Stimulated activated CD8-positive, alpha-beta memory T cell treated with anti-CD3 and anti-CD28 coated beads, Interleukin-15, amount 100 ng/mL, for 48 hours (primary cell): ENCODE measurements at places on chromosomes 7 and 10.

GRCh38 chr7:95758187-95758586 is 14.2 kb upstream of the DYNC1I1 start:
- no peak for DNase-seq

- no peak for DNase-seq
Observed at GRCh38 chr7:36563706-36564327, 160.5 kb downstream of the AOAH start.

DNA sequence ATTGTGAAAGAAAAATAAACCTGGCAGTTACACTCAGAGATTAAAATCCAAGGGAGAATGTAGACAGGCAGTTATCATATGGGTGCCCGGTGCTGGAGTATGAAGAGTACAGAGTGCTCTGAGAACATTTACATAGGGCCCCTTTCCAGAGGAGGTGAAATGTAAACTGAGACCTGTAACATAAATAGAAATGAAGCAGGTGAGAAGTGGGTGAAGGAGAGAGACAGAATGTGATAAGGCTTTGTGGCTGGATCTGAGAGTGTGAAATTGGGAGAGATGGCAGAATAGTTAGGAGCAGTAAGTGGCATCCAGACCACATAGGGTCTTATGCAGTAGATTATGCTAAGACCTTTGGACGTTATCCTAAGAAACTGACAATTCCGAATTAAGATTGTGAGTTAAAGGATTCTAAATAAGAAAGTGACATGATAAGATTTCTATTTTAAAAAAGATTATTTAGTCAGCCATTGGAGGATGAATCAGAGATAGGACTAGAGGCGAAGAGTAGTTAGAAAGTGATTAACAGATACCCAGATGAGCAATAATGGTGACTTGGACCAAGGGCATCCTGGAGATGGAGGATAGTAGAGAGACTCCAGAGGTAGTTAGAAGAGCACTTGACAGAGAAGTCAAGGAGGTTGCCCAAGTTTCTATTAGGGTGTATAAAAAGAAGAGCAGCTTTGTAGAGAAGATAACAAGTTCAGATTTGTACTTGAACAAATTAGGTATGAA is 36.7 kb downstream of the DNAH11 start:
- DNase-seq, result no peak

GRCh38 chr7:116857052-116857451 is 5.3 kb upstream of the CAPZA2 start:
- no peak for DNase-seq

GRCh38 chr7:71470326-71470725 is 338.4 kb downstream of the GALNT17 start:
- DNase-seq, result no peak

DNA sequence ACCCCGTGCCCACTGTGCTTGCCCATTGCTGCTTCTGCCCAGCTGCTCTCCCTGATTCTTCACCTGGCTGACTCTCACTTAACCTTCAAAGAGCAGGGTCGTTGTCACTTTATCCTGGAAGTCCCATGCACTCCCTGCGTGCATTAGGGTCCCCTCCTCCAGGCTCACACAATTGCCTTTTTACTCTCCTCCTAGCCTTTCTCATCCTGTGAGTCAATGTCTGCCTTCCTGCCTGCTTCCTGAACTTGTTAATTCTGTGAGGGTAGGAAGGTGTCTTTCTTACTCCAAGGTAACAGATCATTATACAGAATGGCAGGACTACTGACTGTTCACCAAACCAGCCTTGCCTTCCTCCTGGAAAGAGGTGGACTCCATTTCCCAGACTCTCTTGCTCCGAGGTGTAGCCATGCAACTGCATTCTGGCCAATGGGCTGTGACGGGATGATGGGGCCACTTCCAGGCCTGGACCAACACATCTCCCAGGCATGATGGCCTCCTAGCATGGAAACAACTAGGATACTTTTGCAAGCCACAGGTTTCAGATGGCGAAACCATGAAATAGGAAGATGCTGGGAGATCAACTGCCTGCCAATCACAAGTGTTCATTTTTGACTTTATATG is 54.7 kb downstream of the ARHGAP22 start:
- no peak for DNase-seq

DNA sequence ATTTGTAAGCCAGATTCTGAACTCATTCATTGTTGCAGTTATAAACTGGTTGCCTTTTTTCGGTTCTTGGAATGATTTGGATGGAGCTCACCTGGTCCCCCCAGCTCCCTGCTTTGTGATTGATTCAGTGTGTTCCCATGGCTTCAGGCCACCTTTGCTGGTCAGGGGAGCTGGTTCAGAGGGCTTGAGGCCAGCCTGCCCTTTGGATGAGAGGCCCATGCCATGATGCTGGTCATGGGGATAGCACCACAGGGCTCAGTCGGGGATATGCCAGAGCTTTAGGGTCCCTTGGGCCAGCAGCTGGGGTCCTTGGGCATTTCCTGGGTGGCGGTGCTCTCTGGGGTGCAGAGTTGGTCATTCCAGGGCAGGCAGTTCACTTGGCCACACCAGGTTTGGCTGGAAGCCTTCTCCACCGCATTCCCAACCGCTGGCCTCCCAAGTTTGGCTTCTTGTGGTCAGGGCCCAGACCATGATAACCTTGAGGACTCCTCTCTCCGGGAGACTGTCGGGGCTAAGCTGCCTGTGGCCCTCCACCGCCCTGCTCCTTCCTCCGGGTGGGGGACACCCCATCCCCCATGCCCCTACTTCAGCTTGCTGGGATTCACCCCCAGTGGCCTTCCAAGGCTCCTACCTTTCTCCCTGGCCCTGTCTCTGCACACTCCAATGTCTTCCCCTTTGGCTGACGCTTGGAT is 65.1 kb downstream of the MGMT start:
- no peak for DNase-seq
